ENCODE measurements at places on chromosomes 16 and 17.

DNA sequence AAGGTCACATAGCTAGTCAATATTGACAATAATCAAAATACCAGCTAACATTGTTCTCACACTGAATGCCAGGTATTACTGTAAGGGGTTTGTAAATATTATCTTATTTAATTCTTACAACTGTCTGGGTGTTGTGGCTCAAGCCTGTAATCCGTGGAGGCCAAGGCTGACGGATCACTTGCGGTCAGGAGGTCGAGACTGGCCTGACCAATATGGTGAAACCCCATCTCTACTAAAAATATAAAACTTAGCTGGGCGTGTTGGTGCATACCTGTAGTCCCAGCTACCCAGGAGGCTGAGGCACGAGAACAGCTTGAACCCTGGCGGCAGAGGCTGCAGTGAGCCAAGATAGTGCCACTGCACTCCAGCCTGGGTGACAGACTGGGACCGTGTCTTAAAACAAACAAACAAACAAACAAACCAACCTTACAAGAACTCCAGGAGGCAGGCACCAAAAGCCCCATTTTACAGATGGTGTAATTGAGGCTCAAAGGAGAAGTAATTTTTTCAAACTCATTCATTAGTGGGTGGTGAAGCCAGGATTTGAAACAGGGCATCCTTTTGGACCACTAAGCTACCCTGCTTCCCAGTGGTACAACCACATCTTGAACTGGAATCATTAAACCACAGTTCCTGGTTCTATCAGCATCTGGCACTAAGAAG lies 104.3 kb downstream of the XYLT1 start:
- no peak for DNase-seq

DNA sequence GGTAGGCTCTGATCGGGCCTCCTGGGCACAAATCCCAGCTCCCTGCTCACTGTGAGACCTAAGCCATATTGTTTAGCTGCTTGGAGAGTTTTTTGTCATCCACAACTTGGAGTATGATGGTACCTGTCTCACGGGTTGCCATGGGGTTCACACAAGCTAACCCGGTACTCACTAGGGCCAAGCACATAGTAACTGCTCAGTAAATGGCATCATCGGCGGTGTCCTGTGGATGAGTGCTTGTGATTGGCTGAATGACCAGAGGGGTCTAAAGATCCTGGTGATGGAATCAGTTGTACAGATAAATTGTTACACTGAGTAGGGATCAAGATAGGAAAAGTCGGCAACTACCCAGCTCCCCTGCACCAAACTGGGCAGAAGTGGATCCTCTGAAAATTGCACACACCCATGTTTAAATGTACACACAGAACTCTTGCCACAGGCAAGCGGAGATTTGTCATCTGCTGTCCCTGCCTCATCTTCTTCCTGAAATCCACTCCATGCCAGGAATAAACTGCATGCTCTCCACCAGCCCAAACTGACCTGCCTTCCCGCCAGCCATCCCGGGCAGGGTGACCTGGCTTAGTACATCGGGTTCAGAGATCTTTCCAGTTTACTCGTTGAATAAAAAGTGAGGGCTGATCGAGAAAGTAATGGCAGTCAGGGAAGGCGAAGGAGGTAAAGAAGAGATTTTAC lies 6.5 kb downstream of the MAPT start:
- DNase-seq = no peak

GRCh38 chr17:79255926-79256585 lies 181.4 kb downstream of the ENGASE start:
- no peak for DNase-seq

DNA sequence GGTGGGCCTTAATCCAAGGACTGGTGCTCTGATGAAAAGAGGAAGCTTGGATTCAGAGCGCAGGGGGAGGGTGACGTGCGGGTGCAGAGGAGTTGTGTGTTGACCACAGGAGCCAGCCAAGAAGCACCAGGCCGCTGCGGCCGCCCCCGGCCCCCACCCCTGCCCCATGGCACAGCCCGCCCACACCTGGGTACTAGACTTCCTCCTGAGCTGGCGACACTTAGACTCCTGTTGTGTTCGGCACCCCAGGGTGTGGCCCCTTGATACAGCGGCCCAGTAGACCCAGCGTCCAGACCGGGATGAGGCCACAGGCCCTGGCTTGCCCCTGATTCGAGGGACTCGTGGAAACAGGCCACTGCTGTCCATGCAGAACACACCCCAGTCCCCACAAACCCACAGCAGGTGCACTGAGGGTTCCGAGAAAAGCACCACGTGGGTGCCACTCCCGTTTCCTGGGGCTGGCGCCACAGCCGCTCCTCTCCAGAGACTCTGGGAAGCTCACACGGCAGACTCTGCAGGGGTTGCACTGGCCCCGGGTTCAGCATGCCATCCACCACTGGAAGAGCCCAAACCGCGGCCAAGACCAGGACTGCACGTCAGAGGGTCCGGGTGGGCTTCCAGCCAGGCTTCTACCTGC lies 5.7 kb upstream of the SNAI3 start:
- DNase-seq = no peak

GRCh38 chr17:3626831-3627768 lies 8.9 kb downstream of the SHPK start:
- DNase-seq = no peak

DNA sequence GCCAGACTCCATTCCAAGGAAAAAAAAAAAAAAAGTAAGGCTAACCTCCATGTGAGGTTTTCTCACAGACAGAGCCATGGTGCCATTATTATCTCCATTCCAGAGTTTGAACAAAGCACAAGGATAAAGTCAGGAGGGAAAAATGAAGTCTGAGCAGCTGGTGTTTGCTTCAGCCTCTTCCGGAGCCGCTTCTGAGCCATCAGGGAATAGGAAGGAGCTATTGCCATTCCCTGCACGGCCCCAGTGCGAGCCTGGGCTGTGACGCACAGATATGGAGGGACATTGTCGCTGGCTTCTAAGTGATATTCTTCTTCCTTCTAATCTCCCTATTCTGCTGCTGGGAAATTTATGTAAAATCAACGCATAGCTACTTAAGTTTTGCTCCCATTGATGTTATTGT lies 69.5 kb upstream of the PIRT start:
- DNase-seq = no peak
